Fibroblast of the conjunctiva (primary cell): ENCODE measurements at places on chromosomes 12 and 14.

DNA sequence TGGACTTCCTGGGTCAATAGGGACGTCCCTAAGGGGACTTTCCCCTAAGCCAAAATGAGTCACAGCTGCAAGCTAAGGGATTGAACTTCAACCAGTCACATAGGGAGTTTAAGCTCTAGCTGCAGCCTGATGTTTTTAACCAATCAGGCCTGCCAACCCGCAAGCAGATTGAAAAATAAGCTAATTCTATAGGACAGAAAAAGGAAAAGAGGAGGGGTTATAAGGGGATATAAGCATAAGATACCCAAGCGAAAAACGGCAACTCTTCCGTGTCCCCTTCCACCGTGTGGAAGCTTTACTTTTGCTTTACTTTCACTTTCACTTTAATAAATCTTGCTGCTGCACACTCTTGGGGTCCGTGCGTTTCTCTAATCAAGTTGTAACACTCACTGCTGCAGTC lies 24.4 kb downstream of the ATP23 start:
- DNase-seq: no peak

DNA sequence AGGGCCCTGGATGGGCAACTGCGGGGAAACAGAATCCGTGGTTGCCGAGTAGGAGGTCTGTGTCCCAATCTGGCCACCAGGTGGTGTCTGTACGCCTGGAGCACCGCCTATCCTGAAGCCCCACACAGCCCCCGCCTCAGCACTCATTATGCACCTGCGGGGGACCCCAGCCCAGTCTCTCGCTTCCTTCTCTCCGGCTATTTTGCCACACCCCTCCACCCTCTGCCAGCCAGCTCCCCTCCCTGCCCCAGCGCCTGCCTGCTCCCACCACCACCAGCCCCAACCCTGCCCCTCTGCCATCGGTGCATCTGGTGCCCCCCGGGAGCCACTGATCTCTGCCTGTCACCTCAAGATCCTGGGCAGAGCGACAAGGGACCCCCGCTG lies 2.2 kb upstream of the NXPH4 start:
- DNase-seq: peak; percentile 37

GRCh38 chr12:96503976-96504375 lies 14.6 kb downstream of the CFAP54 start:
- DNase-seq: no peak

GRCh38 chr14:32720927-32721326 lies 217.8 kb upstream of the NPAS3 start:
- no peak for DNase-seq

- DNase-seq: peak; percentile 61
Observed at GRCh38 chr14:55411426-55412389, at the start of gene ATG14. ATG14 (minus strand) TSS chr14:55411830; CDS start chr14:55411822, 8 bp downstream.

GRCh38 chr12:9735601-9736000 lies 2.7 kb upstream of the CLECL1 start:
- no peak for DNase-seq

- no peak for DNase-seq
Observed at GRCh38 chr12:124392271-124392666, 97.4 kb downstream of the RFLNA start.

DNA sequence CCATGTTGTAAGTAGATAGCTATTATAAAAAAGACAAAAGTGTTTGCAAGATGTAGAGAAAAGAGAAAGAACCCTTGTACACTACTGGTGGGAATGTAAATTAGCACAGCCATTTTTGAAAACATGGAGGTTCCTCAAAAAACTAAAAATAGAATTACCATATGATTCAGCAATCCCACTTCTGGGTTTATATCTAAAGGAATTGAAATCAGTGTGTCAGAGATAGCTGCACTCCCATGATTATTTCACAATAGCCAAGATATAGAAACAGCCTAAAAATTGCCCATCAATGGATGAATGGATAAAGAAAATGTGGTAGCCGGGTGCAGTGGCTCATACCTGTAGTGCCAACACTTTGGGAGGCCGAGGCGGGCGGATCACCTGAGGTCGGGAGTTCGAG lies 9.2 kb downstream of the PSMC6 start:
- no peak for DNase-seq

DNA sequence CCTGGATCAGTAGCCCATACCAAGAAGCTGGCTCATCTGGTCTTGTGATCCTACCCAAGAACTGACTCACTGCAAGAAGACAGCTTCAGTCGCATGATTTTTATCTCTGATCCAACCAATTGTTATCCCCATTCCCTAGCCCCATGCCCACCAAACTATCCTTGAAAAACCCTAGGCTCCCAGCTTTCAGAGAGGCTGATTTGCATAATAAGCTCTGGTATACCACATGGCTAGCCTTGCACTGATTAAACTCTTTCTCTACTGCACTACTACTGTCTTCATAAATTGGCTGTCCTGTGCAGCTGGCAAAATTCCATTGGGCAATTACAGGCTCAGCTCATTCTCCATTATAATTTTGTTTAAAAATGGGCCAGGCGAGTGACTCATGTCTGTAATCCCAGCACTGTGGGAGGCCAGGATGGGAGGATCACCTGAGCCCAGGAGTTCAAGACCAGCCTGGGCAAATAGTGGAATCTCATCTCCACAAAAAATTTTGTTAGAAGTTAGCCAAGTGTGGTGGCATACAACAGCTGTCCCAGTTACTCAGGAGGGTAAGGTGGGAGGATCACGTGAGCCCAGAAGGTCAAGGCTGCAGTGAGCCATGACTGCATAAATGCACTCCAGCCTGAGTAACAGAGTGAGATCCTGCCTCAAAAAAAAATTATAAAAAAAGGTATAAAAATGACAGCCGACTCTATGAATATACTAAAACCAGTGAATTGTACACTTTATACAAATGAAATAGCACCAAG lies 76.7 kb upstream of the EIF5 start:
- DNase-seq: no peak

DNA sequence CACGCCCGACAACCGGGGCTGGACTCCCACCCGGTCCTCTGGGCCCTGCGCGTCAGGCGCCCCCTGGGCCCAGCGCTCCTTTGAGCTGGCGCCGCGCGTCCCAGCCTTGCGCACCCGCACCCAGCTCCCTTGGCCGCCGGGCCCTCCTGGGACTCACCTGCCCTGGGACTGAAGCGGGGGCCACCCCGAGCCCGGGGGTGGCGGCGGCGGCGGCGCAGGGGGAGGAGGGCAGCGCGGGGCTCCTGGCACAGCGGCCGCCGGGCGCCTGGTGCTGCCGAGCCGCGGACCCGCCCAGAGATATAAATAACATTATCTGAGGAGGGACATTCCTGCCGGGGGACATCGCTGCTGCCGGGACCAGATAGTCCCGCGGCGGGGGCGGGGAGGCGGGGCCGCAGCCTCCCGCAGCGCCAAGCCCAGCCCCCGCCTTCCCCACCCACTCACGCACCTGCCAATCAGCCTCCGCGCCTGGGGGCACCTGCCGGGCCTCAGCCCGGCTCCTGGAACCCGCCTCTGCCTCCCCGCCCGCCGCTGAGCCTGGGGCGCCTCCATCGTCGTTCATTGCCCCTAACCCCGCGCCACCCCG lies at the start of gene SPTB:
Gene SPTB, minus strand, starts transcription at position 273 of the 586 bp plus-strand sequence. CDS start 56,813 bp downstream, outside the sequence.
- no peak for DNase-seq
